ENCODE measurements at places on chromosomes 4 and X. TPM values are rescaled to one million over a fixed set of nuclear protein-coding genes. Genes with fewer than 3 reads are reported as not detected.

The ARMCX2 gene
- 0.08 TPM for total RNA-seq

The CFP gene
- total RNA-seq, result 0.37 TPM

The C1QTNF7 gene
- not detected for total RNA-seq

The GPRASP1 gene
- total RNA-seq, result 0.32 TPM

The CRLF2 gene
- total RNA-seq, result 1.4 TPM

The SHOX gene
- not detected for total RNA-seq

The HNRNPDL gene
- 242 TPM for total RNA-seq

The CCNA2 gene
- 46.3 TPM for total RNA-seq

The RGN gene
- total RNA-seq, result not detected

The GLRA3 gene
- total RNA-seq, result not detected

The NUDT10 gene
- total RNA-seq, result 0.42 TPM

The LRCH2 gene
- not detected for total RNA-seq
